KG1 (cell line): ENCODE measurements at places on chromosomes 6 and 20.

- no peak for DNase-seq
These were observed 311.5 kb downstream of the HDGFL1 start for GRCh38 chr6:22880686-22881433.

DNA sequence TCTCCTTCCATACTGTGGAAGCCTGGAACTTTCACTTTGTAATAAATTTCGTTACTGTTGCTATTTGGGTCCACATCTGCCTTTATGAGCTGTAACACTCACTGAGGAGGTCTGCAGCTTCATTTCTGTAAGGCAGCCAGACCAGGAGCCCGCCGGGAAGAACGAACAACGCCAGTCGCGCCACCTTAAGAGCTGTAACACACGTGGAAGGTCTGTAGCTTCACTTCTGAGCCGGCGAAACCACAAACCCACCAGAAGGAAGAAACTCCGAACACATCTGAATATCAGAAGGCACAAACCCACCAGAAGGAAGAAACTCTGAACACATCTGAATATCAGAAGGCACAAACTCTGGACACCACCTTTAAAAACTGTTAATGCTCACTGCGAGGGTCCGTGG is 589.9 kb upstream of the SLC35B3 start:
- DNase-seq, result no peak

DNA sequence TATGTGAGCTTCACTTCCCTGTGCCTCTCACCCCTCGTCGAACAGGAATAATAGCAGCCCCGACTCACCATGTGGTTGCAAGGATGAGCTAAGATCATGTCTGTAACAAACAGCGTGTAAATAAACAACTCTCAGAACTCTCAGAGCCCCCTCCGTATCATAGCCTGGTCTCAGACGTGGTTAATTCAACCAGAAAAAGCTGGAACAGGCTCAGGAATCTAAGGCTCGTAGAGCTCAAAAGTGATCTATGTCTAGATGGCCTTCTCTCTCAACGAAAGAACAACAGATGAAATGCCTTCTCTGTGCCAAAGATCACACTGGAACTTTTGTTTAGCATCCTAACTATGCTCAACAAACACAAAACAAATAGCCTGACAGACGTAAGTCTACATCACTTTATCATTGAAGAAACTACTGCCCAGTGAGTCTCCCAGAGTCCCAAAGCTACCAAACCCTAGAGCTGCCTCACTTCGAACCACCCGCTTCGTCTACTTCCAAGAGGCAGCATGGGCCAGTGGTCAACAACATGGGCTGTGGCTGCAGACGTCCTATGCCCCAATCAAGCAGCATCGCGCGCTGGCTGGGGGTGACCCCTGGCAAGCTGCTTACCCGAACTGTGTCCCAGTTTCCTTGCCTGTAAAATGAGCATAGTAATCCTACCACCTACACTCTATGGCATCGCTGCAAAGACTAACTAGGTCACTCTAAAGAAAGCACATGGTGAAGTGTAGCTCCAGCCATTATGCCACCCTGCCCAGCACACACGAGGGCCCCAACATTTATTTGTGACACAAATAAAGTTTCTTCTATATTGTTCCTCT is 35.1 kb downstream of the NFATC2 start:
- no peak for DNase-seq

- DNase-seq, result no peak
These were observed 56.8 kb downstream of the MYH7B start for GRCh38 chr20:35012227-35013069.
